ENCODE measurements at places on chromosomes 3 and 15.

GRCh38 chr15:59814409-59814808 lies 125.3 kb upstream of the BNIP2 start:
- no peak for DNase-seq

DNA sequence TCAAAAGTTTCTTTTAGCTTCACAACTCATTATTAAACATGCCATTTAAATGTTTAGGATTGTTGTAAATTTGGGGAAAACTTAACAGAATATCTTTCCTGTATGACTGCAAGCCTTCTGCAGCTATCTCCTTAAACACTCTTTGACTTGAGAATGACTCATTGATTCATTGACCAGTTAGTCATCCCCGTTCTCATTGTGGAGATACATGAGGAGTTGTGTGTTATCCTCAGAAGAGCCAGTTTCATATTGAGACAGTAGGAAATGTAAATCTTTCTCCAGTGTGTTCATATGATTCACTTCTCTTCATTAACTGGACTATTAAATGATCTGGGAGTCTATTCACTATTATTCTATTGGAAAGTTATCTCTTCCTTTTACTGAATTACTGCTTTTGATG lies 83.0 kb downstream of the CRYGS start:
- no peak for DNase-seq

DNA sequence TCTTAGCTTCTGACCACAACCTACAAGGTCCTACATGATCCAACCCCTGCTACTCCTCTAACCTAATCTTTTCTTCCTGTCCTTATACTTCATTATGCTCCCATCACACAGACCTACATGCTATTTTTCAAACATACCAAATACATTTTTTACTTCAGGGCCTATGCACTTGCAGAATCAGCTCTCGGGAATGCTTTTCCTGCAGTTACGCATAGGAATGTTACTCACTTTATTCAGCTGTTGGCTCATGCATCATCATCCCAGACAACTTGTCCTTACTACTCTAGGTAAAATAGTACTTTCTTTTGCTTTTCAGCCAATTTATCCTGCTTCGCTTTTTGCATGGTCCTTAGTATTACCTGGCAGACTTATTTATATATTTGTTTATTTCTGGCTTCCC lies 105.6 kb downstream of the OXSM start:
- DNase-seq = no peak

- no peak for DNase-seq
Observed at GRCh38 chr3:25038271-25038670, 389.8 kb upstream of the RARB start.

DNA sequence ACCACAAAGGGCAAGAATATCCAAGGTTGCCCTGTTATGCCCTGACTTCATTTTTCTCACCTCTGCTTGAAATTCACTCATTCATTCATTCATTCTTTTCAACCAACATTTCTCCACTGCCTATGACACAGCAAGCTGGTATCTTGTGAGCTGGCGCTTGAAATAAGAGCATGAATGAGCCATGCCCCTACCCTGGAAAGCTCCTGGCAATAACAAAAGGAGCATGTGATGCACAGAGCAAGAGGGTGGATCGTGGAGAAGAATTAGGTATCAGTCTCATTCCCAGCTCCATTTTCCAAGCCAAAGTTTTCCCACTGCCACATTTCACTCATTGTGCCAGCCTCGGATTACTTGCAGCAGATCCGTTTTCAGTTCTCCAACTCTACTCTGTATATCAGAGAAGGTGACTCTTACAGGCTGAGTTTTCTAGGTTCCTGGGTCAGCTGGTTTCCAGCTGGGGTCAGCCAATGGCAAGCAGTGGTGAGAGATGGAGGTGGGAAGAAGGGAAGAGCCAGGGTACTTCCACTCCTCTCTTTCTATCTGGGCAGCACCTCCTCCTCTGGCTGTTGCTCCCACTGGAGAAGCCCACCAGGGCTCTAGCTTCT lies 144.8 kb downstream of the SUCLG2 start:
- DNase-seq = no peak

DNA sequence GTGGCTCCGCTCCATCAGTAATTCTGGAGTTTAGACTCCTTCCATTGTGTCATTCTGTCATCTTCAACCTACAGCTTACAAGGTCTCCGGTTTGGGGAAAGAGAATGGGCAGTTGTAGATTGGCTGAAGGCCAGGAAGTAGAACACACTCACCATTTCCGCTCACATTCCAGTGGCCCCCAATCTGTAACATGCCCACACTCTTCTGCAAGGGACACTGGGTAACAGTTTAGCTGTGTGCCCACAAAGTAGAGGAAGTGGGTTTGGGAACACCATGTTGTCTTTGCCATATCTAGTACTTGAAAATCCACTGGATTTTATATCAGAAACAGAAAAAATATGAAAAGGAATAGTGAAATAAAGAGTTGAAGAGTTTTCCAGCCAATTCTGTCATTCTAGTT lies 153.5 kb downstream of the SV2B start:
- DNase-seq = no peak

All from NCI-H524 treated with DMSO at 0.1 percent for 48 hours (cell line).